Epithelial cell of esophagus (primary cell): ENCODE measurements at places on chromosomes 1 and 21.
A peak's percentile ranks its signal among the peaks of the same experiment; 100 is the strongest.

- no peak for DNase-seq
Measured at GRCh38 chr1:221309723-221310122, 430.5 kb downstream of the HLX start.

DNA sequence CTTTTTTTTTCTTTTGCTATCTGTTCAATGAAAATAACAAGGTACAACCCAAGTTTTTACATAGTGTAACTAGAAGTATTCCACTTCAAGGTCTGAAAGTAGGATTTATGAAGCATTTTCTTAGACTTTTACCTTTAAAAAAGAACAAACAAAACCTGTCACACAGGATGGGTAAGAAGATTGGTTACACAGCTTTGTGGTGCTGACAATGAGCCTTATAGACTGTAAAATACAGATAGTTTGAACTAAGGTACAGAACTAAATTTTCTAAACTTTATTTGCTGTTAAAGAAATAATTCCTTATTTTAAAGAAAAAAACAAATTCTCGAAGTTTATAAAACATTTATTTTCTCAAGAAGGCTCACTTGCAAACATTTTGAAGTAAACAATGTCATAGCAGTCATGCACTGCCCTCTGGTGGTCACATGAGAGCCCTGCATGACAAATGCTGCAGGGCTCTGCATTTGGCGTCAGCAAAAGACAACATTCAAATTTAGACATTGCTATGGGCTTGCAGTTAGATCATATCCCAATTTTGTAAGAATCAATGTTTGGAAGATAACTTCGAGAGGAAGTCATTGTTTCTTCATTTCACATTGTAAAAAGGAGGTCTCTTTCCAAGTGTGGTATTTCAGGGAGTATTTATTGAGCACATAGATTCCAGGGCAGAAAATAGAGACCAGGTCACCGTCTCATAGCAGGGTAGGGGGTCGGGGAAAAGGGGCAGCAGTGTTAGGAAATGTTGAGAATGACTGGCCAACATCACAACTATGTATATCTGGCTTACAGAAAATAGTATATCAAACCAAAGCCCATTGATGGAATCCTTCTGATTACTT is 115.3 kb upstream of the FMN2 start:
- peak; percentile 56 for DNase-seq

- no peak for DNase-seq
Measured at GRCh38 chr1:214400131-214400530, 119.2 kb downstream of the SMYD2 start.

GRCh38 chr1:5711956-5712645 is 280.1 kb downstream of the NPHP4 start:
- DNase-seq = no peak

GRCh38 chr1:99374109-99374508 is 109.8 kb downstream of the PLPPR4 start:
- no peak for DNase-seq

- no peak for DNase-seq
Measured at GRCh38 chr1:1924386-1924785, 5.3 kb upstream of the TMEM52 start.

DNA sequence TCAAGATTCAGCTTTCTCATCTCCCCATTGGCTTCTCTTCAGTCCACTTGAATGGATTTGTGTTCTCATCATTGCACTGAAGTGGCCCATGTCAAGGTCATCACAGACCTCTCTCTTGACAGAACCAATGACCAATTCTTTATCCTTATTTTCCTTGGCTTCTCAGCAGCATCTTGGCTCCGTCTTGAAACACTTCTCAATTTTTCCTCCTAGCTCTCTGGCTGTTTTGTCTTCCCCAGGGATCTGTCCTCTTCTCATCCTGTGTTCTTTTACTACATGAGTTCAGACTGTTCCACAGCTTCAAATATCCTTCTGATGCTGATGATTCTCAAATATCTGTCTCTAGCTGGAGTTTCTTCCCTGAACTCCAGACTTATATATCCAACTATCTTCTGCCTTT is 78.6 kb downstream of the COLGALT2 start:
- DNase-seq = no peak

DNA sequence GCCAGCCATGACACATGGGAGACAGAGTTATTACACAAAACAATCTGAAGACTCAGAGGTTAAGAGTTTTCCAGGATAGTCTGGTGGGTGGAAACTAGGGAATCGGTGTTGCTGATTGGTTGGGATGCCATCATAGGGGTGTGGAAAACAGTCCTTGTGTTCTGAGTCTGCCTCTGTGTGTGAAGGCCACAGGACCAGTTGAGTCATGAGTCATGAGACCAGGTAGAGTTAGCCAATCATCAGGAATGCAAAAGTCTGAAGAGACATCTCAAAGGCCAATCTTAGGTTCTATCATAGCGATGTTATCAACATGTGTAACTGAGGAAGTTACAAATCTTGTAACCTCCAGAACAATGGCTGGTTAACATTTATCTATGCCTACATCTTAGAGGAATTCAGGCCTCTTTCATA is 49.7 kb upstream of the NEK7 start:
- peak; percentile 66 for DNase-seq

GRCh38 chr1:91075233-91076135 is 53.6 kb upstream of the ZNF644 start:
- DNase-seq = no peak

GRCh38 chr1:37714226-37714625 is 21.9 kb downstream of the CDCA8 start:
- no peak for DNase-seq

GRCh38 chr1:226881515-226882185 is 11.2 kb downstream of the PSEN2 start:
- no peak for DNase-seq

GRCh38 chr21:30430170-30430655 is at the start of gene KRTAP13-4:
Gene KRTAP13-4, plus strand, starts transcription at chr21:30430220. Its CDS starts 56 bp downstream, at chr21:30430276.
- DNase-seq = no peak

DNA sequence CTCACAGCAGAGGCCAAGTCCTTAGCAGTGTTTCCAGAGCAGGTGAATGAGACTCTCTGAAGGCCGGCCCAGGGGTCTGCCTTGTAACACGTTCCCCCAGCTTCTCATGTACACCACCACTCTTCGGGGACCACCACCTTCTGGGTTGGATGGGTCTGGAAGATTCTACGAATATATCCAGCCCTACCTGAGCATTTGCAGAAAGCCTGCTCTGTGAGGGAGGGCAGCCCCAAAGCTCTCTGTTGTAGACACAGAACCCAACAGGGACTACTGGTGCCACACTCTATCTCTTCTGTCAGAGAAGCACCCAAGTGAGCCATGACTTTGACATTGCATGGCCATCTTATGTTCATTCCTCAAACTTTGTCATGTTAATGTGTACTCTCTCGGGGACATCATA is 61.8 kb downstream of the CD247 start:
- DNase-seq = no peak

DNA sequence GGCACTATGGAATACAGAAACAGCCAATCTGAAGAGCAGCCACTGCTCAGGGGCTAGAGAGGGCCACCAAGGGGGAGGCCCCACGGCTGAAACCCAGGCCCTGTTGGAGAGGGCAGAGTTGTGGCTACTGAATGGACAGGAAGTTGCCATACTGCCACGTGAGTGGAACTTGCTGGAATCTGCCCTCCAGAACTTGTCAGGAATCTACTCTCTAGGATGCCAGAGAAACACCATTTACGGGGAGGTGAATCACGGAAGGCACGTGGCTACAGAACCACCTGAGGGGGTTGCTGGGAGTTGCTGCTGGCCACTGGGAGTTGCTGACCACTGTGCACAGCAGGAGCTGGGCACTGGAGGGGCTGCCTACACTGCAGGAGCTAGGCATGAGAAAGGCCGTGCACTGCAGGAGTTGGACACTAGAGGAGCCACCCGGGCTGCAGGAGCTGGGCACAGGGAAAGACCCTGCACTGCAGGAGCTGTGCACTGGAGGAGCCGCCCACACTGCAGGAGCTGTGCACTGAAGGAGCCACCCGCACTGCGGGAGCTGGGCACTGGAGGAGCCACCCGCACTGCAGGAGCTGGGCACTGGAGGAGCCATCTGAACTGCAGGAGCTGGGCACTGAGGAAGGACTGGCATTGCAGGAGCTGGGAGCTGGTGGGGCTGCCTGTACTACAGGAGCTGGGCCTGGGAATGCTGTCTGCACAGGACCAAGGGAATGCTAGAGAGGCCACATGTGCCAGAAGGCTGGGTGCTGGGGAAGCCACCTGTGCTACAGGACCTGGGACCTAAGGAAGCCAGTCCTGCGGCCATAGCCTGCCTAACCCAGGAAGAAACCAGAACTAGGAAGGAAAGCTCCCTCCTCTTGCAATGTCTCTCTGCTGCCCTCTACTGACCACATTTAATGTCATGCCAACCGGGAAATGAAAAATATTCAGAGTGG is 343.4 kb downstream of the MATN1 start:
- peak; percentile 69 for DNase-seq

GRCh38 chr1:53237638-53238037 is 680 bp downstream of the MAGOH start:
- DNase-seq = no peak

GRCh38 chr1:64343823-64344190 is 126.1 kb upstream of the CACHD1 start:
- no peak for DNase-seq

DNA sequence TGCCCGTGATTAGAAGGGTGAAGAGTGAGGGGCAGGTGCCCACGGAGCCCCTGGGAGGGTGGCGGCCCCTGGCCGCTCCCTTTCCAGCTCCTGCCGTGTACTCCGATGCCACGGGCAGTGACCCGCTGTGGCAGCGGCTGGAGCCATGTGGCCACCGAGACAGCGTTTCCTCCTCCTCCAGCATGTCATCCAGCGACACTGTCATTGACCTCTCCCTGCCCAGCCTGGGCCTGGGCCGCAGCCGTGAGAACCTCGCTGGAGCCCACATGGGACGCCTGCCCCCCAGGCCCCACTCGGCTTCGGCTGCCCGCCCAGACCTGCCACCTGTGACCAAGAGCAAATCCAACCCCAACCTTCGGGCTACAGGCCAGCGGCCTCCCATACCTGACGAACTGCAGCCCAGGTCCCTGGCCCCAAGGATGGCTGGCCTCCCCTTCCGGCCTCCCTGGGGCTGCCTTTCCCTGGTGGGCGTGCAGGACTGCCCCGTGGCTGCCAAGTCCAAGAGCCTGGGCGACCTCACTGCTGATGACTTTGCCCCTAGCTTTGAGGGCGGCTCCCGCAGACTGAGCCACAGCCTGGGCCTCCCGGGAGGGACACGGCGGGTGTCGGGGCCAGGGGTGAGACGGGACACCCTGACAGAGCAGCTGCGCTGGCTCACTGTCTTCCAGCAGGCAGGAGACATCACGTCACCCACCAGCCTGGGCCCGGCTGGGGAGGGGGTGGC is 22.0 kb downstream of the PANK4 start:
- DNase-seq = no peak

GRCh38 chr1:9658199-9658598 is 6.7 kb downstream of the PIK3CD start:
- DNase-seq = no peak

DNA sequence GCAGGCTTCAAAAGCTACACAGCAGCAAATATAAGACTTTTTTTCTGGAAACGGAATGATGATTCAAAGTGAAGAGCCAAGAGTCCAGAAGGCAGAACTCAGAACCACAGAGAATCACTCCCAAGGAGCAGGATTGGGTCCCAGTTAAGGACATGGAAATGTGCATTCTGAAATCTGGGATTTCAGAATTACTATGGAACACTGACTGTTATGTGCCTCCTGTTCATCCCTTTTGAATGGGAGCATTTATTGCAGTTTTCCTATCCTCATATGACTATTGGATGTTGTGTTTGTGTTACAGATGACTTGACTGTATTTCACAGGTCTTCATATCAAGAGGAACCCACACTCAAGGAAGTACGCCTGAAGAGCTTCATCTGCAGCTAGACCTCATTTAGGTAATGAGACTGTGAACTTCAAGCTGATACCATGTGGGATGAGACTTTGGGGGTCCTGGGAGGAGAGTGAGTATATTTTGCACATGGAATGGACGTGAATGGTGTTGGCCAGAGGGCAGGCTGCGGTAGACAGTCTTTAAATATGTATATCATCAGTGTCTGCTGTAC is 17.1 kb upstream of the CAP1 start:
- DNase-seq = no peak

- no peak for DNase-seq
Measured at GRCh38 chr1:56838759-56839158, 15.8 kb upstream of the C8A start.

DNA sequence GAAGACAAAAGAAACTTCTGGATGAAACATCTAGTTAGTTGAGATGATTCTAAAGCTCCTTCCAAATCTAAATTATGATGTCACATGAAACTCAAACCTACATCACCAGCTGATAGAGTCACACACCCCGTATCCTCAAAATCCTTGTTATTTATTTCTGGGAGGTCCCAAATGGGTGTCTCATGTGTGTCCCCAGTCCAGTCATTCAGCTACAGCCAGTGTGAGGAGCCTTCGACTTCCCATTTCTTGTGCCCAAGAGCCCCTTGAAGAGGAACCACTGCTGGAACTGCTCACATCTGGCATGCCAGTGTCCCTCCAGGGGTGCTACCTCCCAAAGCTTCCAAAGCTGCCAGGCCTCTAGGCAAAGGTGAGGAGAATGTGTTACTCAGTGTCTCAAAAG is 32.5 kb upstream of the KCNA3 start:
- no peak for DNase-seq

GRCh38 chr1:41474490-41475271 is 9.8 kb downstream of the EDN2 start:
- peak; percentile 42 for DNase-seq

DNA sequence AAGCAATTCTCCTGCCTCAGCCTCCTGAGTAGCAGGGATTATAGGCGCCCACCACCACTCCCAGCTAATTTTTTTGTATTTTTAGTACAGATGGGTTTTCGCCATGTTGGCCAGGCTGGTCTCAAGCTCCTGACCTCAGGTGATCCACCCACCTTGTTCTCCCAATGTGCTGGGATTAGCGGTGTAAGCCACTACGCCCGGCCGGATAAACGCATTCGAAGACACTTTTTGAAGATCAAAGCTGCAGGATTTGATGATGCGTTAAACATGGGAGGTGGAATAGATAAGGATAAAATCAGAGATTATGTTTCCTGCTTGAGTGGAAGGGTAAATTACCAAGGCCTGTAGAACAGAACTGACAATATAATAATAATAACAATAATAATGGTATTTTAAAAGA is 389.4 kb upstream of the POU3F1 start:
- no peak for DNase-seq

- no peak for DNase-seq
Measured at GRCh38 chr1:20125100-20125499, 5.8 kb upstream of the PLA2G2D start.

DNA sequence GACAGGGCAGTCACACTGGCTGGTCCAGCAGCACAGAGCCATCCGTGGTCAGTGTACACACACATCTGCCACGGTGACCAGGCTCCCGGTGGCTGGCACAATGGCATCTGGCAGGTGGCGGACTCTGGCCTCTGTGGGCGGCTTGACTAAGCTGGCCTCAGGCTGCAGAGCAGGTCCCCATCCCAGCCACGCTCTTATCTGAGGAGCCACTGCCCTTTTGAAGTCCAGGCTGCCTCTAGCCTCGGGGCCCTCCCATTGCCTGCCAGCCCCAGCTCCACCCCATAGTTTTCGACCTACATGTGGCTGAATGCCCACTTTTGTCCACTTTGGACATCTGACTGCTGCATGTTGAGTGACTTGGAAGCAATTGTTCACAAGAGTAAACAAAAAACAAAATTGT is 29.9 kb upstream of the EDN2 start:
- no peak for DNase-seq
